ENCODE measurements at places on chromosomes 12 and 14.
A peak's percentile ranks its signal among the peaks of the same experiment; 100 is the strongest.

- no peak for DNase-seq
Observed at GRCh38 chr12:5568325-5568981, 136.5 kb downstream of the NTF3 start.

DNA sequence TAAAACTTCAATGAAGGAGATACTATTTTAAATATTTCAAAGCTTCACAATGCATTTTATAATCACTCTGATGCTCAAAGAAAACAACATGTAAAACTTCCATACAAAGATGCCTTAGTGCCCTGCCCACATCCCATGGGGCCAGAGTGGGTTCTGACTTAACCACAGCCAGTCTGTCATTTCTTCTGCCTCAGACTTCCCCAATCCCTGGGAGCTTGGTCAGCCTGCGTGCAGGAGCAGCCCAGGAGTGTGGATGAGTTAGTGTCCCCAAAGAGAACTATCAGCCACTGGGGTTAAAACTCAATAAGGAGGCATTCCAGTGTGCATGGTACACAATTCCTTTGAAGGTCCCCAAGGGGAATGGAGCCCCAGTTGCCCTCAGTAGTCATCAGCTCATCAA is 100.3 kb downstream of the PTCSC3 start:
- DNase-seq = no peak

DNA sequence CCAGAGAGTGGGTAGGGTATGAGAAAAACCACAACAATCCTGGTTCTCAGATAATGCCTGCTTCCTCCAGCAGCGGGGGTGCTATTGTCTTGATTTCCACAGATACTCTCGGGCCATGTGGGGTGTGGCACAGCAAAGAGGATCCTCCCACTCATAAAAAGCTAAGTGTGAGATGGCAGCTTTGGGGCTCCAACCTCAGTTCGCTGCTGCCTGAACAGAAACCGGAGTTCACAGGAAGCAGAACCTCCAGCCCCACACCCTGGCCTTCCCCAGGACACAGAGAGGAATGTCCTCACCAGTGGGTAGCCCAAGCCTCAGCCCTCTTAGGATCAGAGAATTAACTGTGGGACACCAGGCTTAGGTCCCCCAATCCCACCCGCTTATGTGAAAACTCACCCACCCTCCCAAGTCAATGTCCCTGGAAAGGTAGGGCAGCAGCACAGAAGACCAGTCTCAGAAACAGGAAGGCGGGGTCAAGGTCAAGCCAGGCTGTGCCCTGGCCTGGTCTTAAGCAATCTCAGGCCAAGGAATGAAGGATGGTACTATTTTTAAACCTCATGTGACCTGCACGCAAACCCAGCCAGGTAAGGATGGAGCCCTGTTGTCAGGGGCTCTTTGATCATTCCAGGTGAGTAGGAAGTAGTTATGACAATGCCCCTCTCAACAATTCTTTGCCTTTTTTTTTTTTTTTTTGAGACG is 9.0 kb downstream of the KCTD10 start:
- no peak for DNase-seq

GRCh38 chr12:57341275-57341990 is 89.4 kb downstream of the R3HDM2 start:
- no peak for DNase-seq

- no peak for DNase-seq
Observed at GRCh38 chr12:121448771-121449315, 48.9 kb downstream of the RNF34 start.

GRCh38 chr12:87107270-87107669 is 851.1 kb upstream of the MGAT4C start:
- no peak for DNase-seq

- DNase-seq = no peak
Observed at GRCh38 chr14:26741711-26742212, 143.9 kb upstream of the NOVA1 start.

DNA sequence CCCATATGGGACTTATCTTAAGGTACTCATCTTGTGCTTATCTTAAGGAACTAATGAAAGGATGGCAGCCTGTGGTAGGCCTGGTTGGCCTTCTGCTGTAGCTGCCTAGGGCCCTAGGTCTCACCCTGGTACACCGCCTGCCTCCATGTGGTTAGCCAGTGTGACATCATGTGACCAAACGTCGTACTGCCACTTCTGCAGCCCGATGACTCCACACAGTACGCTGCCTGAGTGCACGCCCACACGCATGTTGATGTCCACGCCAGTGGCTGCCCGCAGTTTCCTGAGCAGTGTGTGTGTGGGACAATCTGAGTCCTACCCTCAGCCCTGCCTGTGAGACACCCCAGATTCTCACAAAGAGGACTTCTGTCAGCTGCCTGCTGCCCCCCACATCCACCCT is 5.1 kb downstream of the ADCY4 start:
- peak; percentile 78 for DNase-seq

- DNase-seq = no peak
Observed at GRCh38 chr14:72883961-72884360, 9.9 kb downstream of the DPF3 start.

- no peak for DNase-seq
Observed at GRCh38 chr12:78290606-78291345, 460.1 kb downstream of the NAV3 start.

- no peak for DNase-seq
Observed at GRCh38 chr14:69093631-69094421, 59.1 kb downstream of the DCAF5 start.

DNA sequence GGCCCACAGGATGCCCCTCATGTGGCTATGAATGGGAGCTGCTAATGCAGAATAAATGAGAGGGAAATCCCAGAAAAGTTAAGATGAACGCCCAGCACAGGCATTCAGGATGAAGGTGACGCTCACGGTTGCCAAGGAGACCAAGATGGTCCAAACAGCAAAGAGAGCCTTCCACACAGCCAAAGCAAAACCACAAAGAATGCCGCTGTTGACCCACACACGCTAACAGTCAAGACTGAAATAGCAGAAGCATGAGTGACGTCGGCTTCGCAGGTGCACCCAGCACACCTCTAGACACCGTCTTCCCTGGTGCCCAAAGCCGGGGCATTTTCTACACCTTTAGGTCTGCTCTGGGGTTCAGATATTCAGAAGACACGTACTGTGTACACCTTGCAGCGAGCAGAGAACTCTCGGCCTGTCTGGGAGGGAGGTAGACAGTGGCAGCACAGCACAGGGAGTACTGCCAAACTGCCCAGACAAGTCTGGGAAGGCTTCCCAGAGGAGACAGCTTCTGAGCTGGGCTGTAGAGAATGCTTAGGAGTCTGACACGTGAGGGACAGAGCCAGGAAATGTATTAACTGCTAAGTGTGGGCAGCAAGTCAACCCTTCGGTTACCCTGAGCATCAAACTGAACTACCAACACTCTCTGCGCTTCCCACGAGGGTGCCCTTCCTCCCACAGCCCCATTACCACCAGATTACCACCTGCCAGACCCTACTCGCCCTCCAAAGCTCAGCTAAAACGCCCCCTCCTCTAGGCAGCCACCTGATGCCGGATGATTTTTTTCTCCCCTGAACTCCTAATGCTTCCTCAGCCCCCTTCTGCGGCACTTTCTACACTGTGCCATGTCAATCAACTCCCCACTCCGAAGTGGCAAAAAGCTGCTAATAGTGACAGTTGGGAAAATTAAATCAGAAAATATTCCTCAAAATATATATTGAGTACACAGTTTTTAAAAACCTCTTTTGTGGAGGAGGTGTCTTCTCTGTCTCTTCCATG is 50.1 kb downstream of the CCDC88C start:
- DNase-seq = peak; percentile 88

DNA sequence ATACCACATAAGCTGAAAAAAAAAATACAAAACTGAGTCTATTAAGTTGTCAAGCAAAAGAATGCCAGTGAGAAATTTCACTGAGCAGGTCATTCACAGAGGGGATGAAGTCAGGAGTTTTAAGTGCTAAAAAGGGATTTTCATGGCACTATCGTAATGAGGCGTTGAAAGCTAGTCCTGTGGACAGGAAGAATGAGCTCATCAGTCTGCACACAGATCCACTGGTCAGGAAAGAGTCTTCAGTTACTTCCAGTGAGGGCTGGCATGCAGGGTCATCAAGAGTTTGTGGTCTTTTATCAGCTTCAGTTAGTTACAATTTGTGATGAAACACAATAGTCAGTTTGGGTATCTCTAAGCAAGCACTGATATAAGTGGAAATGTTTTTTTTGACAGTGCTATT is 88.1 kb upstream of the WSCD2 start:
- DNase-seq = no peak

DNA sequence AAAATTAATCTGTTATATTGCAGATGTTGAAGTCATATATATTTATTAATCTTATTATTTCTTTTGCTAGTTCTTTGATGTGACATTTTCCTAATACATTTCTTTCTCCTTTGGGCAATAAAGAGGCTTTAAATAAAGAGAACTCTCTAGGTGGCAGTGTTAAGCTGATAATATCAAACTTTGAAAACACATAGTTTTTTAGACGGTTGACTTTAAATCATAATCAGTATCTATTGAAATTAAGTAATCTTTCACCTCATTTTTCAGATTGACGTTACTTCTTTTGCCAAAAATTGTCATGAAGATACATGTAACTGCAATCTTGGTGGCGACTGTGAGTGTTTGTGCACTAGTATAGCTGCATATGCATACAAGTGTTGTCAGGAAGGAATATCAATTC is 130.8 kb upstream of the PTPRQ start:
- DNase-seq = no peak

DNA sequence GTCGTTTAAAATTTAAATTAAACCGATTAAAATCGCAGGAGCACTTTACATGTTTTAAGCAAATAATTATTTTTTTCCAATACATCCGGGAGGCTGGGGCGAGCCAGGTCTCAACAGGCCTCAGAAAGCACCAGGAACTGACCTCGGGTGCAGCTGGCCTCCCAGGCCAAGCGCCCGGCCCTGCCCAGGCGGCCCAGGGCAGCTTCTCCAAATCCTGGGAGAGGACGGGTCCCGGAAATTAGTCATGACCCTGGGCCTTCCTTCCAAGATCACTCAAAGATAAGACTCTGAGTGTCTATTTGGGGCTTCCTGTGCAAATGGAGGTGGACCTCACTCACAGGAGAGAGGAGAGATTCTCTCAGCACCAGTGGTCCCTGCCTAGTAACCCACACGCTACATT is 177.1 kb downstream of the BCL11B start:
- DNase-seq = no peak

GRCh38 chr12:131473741-131474709 is 236.9 kb upstream of the SFSWAP start:
- no peak for DNase-seq

- DNase-seq = no peak
Observed at GRCh38 chr14:77529963-77530362, 31.3 kb upstream of the ISM2 start.

DNA sequence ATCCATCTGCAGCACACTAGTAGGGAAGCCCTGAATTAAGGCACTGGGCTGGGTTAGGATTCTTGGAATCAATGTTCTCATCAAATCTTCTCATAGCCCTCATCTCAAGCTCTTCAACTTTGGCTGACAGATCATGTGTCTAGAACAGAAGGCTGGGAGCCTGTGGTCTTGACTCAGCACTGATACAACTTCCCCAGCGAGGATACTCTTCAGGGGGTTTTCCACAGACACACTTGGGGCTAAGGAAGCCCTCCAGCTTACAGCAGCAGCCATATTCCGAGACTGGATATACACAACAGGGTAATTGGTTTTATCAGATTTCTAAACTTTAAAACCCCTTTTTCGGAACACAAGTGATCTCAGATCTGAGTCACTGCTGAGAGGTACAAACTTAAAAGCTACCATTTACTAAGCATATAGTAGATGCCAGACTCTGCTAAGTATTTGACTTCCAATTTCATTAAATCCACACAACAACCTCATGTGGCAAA is 3.5 kb downstream of the FMNL3 start:
- peak; percentile 50 for DNase-seq

DNA sequence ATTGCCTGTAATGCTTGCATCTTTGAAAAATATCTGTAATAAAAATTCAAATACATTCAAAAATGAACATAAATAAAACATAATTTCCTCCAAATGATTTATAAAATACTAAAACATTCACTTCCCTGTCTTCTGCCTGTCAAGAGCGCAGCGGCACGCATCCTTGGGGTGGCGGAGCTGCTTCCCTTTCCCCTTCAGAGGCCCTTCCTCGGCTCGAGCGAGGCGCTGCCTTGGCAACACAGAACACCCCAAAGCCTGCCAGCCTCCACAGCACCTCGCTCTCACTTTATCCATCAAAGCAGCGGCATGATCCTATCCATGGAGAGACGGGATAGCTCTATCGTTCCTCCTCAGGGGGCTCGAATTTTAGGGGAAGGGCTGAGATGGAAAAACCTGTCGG is 146.2 kb downstream of the GXYLT1 start:
- DNase-seq = no peak

GRCh38 chr12:12445165-12445881 is 88.4 kb downstream of the BORCS5 start:
- peak; percentile 37 for DNase-seq

DNA sequence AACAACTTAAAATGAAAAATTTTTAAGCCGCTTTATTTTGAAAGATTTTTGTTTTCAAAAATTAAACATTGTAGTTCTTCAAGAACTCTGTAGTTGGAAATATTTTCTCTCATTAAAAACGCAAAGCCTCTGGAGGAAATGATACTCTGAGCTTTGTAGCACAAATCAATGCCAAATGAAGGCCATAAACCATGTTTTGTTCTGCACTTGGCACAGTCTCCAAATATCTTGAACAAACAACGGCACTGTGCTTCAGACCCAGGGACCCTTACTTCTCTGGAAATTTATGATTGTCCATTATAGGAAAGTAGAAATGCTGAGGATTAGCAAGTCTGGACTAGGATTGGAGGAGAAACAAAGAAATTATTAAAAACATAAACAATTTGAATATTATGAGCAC is 160.8 kb upstream of the BMP4 start:
- DNase-seq = no peak

DNA sequence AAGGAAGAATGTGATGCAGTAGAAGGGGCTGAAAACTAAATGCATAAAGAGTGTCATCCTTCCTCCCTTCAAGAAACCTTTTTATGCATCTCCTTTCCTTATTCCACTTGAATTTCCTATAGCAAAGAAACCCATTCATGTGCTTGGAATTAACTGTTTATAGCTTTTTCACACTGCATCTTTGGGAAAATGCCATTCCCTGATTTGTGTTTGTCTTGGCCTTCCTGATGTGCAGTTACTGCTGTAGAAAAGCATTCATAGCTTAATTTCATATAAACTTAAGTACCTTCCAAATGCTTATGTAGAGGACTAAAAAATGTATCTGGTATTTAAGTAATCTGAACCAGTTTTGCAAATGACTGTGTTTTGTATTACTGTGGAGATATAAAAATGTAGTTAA is 61.8 kb downstream of the SDR9C7 start:
- DNase-seq = no peak

DNA sequence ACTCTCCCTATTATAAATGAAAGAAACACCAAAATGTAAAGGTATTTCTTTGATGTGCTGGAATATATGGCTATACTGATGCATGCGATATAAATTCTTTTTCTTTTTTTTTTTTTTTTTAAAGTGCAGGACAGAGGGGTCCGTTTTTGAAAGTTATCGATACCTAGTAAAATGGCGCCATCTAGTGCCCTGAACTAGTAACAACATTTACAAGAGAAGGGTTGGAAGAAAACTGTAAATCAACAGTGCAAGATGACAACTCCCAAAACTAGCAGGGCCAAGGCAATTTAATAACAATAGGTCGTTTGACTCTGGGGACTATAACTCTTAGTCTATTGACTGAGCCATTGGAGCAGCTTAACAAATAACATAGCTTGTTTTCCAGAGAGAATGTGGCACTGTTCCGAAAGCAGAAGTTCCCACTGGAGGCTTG is 137.7 kb downstream of the SPTSSA start:
- DNase-seq = peak; percentile 47

GRCh38 chr12:19035536-19035935 is 94.0 kb upstream of the PLEKHA5 start:
- no peak for DNase-seq

All from CD4-positive, alpha-beta T cell treated with Interleukin-10 for 1 hour (primary cell).